ENCODE measurements at places on chromosomes 12 and 14.

GRCh38 chr14:76811561-76811960 is 1.1 kb downstream of the ANGEL1 start:
- DNase-seq = no peak

DNA sequence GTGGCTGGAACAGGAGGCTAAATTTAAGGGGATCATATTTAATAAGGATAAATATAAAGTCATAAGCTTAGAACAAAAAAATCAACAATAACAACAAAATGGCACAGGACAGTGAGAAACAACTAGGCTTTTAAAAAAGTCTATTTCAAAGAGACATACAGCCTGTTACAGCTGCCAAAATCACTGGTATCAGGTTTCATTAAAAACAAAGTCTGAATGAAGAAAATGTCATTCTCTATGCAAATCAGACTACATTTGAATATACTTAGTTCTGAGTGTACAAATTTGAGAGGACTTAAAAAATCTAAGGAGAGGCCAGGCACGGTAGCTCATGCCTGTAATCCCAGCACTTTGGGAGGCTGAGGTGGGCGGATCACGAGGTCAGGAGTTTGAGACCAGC is 44.0 kb downstream of the TFCP2 start:
- no peak for DNase-seq

DNA sequence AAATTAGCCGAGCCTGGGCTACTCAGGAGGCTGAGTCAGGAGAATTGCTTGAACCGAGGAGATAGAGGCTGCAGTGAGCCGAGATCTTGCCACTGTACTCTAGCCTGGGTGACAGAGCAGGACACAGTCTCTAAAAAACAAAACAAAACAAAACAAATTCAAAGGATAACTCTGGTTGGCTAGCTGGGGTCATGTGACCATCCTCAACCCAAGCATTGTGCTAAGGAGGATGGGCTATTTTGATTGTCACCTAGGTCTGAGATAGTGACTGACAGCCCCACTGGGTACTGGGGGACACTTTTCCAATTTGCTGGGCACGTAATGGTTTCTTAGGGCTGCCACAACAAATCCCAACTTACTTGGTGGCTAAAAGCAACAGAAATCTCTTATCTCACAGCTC is 11.9 kb downstream of the DGLUCY start:
- no peak for DNase-seq

DNA sequence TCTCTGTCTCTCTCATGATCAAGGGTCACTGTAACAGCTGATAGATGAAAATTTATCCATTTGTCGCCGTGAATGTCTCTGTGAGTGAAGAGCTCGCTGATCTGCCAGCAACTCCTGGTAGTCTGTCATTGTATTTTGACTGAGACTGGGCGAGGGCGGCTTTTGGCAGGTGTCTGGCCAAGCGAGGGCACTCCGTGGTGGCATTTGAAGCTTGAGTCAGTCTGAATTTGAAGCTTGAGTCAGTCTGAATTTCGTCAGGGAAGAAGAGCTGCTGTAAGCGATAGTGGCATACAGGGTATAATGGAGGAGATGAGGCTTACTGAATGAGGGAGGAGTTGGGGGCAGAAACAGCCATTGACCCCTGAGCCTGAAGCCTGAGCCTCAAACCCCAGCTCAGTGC is 56.8 kb upstream of the FAM181A start:
- no peak for DNase-seq

All from CD14-positive monocyte (primary cell).